ENCODE measurements at places on chromosomes 12 and 14.

DNA sequence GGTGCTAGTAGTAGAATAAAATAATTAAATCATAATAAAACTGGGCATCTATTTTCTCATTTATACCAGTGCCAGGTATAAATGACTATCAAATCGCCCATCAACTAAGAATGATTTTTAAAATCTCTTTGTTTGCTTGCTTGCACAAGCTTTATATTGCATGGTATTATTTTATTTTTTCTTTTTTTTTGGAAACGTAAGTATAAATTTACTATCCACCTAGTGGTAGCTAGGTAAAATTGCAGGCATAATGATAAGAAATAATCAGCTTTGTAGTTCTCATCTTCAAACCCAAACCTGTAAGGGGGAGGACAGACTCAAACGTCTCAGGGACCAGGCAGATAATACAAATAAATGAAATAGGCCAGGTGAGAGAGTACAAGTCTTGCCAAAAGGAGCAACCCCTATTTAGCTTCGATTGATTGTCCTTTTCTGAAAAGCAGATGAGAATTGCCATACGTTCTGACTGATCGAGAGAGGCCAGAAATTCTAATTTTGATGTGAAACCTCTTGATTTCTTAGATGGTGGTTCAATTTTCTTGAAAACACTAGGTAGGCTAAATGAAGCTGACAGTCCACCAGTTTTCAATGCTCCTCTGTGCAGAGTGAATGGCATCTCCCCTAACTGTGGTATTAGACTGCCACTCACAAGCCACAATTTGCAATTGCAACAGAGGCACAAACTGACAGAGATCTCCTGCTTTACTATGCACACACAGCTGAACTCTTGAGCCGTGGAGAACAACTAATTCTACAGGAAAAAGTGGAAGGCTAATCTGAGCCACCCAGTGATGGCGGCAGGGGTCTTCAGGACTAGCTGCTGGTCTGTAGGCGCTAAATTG, 189.3 kb downstream of the DACT1 start:
- no peak for DNase-seq

GRCh38 chr14:83624541-83624940, 1905.4 kb upstream of the FLRT2 start:
- DNase-seq, result no peak

GRCh38 chr14:68195126-68195525, 375.5 kb downstream of the RAD51B start:
- DNase-seq, result no peak

- DNase-seq, result no peak
Observed at GRCh38 chr12:87861791-87862190, 167.4 kb downstream of the C12orf50 start.

GRCh38 chr14:93980456-93981201, 4.3 kb upstream of the ASB2 start:
- no peak for DNase-seq

Measured in CD14-positive monocyte (primary cell).